ENCODE measurements at places on chromosomes 5 and 9. TPM values are rescaled to one million over a fixed set of nuclear protein-coding genes. Genes with fewer than 3 reads are reported as not detected.

The HSPB3 gene
- total RNA-seq: not detected

DNA sequence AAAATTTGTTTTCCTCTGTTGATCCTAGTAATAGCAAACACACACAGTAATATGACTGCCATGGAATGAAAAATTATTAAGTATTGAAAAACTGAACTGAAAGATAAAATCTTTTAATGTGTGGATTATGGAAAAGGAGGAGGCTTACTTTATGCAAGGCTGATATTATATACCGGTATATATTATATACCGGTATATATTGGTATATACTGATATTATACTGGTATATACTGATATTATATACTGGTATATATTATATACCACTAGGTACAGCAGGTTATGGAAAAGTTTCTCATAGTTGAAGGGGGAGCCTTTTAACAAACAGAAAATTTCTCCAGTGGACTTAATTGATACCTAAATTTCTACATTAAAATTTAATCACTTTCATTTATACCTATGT is 181.4 kb downstream of the SH3GL2 start:
- DNase-seq: no peak

- DNase-seq: no peak
Observed at GRCh38 chr9:69431203-69431602, 106.2 kb downstream of the ENTREP1 start.

The RGS7BP gene
- not detected for total RNA-seq

The PLPPR1 gene
- not detected for total RNA-seq

The FGF1 gene
- not detected for total RNA-seq

GRCh38 chr5:148794275-148794674 is 32.1 kb upstream of the ADRB2 start:
- no peak for DNase-seq

The CEL gene
- total RNA-seq: 1.0 TPM

DNA sequence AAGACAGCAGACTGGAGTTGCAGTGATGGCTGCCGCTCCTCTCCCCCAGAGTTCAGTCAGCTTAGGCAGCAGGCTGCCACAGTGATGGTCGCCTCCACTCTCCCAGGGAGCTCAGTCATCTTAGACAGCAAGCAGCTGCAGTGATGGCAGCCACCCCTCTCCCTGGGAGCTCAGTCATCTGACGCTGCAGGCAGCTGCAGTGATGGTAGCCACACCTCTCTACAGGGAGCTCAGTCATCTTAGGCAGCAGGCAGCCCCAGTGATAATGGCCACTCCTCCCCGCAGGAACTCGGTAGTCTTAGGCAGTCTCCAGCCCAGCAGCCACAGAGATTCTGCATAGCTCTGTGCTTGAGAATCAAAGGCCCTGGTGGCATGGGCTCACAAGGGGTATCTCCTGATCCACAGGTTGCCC is 582.7 kb downstream of the DTWD2 start:
- DNase-seq: no peak

- DNase-seq: no peak
Observed at GRCh38 chr5:13913962-13914361, 30.5 kb downstream of the DNAH5 start.

DNA sequence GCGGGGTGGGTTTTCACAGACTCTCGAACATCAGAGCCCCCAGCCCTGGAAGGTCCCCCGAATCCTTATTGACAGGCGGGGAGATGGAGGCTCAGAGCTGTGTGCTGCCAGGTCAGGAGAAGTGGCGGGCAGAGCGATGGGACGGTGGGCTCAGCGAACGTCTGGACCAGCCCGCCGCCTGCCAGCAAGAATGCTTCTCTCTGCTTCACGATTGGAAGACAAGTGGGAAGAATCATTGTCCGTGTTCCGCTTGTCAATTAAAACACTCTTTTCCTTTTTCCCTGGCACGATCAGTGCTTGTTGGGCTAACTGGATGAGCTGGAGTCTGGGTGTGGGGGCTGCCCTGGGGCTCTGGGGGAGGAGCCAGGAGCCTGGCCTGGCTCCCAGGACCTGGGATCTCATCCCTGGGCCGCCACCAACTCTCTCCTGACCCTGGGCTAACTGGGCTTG is 1.6 kb downstream of the COL5A1 start:
- DNase-seq: no peak

- no peak for DNase-seq
Observed at GRCh38 chr5:107402434-107403227, 268.1 kb downstream of the EFNA5 start.

DNA sequence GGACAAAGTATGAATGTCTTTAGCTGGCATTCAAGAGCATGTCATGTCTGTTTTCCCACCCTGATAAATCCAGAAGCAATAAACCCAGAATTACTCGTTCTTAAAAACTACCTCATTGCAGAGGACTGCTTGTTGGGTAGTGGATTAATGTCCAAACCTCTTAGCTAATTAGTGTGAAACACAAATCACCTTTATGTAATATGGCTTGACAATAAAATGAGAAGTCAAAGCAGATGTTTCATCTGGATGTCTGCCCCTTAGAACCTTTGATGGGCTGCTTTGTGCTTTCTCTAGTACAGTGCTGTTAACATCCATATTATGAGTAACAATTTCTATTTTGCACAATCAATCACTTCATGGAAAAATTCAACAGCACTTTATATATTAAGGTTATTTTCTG is 149.1 kb upstream of the TUT7 start:
- DNase-seq: no peak

DNA sequence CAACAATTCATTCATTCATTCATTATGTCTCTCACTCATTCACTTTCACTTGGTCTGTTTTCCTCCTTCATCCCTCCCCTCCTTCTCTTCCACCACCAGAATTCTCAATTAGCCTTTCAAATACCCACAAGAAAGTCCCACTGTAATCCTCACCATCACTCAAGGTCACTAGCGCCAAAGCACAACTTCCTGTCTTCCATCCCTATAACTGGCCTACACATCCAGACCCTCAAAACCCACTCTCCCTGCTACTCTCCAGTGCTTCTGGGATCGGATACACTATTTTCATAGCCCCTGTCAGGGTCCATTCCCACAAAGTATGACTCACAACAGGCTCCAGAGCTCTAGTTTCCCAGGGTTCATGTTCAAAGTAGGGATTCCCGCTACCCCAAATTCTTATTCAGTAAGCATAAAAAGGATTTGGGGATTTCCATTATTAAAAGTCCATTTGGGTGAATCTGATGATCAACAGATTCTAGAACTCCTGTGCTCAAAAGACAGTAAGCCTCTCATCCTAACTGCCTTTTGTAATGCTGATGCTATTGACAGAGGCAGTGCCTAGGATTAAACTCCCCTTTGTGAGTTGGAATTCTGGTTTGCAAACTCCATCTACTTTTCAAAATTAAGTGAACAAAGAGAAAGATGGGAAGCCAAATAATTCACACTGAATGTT is 250.9 kb downstream of the SEMA5A start:
- DNase-seq: no peak

The FAM169A gene
- total RNA-seq: 9.0 TPM

GRCh38 chr9:20219437-20219836 is 402.9 kb downstream of the MLLT3 start:
- DNase-seq: no peak

GRCh38 chr5:129379406-129379805 is 80.7 kb upstream of the ADAMTS19 start:
- DNase-seq: no peak

All from activated CD4-positive, alpha-beta memory T cell treated with anti-CD3 and anti-CD28 coated beads for 36 hours (primary cell).